ENCODE measurements at places on chromosomes 7 and 10.

- DNase-seq: no peak
Observed at GRCh38 chr10:62978482-62978881, 154.6 kb upstream of the NRBF2 start.

- DNase-seq: no peak
Observed at GRCh38 chr7:157073335-157073734, 62.9 kb upstream of the MNX1 start.

DNA sequence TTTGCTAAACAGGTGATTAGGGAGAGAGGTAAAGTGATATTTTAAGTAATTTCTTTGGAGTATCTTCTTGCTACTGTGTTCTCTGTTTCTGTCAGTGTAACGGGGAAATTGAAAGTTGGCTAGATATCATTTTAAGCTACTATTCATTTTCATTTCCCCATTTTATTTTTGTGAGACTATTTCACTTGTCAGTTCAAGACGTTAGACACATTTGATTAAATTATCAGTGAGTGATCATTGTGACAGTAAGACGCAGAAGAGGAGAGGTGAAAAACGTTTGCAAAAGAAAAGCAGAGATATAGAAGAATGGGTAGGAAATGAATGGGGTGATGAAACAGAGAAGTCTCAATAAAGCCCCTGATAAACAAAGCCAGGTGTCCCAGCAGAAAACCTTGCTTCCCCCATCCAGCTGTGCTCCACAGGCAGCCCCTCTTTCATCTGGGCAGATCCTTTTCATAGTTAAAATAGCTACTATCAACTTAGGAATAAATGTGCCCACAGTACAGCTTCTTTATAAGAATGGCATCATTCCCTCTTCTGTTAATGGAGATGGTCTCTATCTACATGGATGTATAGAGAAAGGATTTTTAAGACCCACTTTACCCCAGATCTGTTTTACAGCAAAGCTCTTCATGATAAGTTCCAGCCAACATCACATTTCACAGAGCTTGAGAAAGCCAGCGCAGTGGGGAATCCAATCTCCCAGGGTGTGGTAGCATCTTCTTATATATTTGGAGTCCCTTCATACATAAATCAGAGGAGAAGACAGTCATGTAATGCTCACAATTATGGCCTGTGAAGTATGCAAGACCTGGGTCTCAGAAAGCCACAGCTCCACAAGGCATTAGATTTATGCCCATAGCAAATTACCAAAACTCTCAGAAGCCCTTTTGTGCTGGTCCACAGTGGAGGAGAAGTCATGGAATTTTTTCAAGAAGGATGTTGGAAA lies 138.1 kb upstream of the ITGB1 start:
- DNase-seq: no peak

DNA sequence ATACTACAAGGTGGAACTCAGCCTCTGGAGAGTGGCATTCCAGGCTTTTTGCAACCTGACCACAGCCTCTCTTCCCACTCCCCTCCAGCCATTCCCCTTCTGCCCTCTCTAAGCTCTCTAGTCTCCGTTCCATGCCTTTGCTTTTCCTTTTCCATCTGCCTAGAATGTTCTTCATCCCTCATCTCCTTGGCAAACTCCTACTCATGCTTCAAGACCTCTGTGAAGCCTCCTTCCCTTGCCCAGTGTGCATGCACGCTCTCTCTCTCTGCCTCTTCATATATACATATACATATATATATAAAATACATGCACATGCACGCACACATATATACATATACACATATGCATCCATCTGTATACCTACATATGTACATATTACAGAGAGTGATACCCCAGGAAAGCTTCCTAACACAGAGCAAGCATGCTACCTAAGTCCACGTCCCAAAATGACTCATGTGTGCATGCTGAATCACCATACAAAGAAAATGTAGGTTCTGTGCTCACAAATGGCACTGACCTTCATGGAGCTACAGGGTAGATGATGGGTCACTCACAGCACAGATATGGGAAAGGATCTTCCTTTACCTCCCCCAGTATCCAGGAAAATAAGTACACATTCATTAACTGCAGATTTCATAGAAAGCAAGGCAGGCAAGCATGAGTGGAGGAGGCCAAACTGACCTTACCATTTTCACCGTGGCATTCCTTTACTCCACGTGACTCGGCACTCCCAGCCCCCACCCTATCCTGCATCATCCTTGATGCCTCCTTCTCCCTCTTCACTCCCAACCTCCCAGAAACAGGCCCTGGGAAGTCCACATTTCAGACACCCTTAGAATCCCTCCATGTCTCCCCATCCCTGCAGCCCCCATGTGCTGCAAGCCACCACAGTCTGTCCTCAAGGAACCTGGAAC lies 238.4 kb upstream of the ZMIZ1 start:
- DNase-seq: no peak

DNA sequence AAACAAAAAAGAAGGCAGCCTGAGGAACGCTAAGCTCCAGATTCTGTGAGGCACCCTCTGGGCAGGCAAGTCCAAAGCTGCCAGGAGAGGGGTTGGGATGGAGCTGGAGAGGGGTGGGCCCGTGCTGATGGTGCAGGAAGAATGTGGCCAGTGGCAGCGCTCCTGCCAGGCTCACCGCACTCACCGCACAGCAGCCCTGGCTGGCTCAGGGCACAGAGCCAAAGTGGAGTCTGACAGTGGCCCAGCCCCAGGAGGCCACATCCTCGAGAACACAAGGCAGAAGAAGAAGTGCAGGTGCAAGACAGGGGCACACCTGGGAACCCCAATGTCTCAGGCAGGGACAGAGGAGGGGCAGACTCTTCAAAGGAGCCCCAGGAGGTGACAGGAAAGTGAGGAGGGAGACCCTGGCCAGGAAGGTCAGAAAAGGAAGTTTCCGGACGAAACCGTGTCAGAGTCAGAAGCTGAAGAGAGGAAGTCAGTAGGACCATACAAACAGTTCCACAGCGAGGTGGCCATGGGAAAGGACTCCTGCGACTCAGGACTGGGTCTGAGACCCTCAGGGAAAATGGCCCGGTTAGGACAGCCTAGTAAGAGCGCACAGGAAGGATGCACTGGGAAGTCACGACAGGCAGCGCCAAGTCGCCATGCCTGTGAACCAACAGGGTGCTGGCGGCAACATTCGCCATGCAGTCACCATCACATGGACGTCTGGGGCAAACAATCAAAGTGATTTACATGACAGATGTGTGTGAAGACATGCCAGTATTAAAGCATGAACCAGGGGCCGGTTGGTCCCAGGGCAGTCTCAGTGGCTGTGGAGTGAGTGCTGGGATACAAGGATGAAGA lies 54.4 kb downstream of the COBL start:
- DNase-seq: no peak

DNA sequence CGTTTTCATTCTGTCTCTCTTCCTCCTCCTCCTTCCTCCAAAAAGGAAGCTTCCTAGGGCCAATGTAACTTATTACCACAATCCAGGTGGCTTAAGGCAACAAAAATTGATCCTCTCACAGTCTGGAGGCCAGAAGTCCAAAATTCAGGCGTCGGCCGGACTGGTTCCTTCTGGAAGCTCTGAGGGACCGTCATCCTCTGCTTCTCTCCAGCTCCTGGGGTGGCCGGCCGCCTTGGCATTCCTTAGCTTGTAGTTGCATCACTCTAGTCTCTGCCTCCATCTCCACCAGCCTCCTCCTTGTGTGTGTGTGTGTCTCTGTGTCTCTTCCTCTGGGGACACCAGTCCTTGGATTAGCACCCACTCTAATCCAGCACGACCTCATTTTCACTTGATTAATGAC lies 89.0 kb upstream of the NPTX2 start:
- DNase-seq: no peak

DNA sequence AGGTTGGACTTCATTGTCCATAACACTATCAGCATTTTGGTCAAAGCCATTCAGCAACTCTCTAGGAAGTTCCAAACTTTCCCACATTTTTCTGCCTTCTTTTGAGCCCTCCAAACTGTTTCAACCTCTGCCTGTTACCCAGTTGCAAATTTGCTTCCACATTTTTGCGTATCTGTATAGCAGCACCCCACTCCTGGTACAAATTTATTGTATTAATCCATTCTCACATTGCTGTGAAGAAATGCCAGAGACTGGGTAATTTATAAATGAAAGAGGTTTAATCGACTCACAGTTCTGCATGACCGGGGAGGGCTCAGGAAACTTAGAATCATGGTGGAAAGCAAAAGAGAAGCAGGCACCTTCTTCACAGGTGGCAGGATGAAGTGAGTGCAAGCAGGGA lies 198.8 kb downstream of the MTERF1 start:
- DNase-seq: no peak

DNA sequence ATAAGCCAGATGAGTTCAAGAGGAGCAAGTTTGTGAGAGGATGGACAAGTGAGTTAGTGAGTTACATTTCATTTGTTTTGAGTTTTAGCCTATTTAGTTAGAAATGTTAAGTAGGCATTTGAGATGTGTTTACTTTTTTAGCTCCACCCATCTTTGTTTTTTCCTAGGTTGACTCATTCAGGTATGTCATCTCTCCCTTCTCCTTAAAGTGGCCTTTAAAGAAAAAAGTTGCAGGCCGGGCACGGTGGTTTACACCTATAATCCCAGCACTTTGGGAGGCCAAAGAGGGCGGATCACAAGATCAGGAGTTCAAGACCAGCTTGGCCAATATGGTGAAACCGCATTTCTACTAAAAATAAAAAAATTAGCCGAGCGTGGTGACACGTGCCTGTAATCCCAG lies 71.2 kb downstream of the BMPR1A start:
- no peak for DNase-seq

DNA sequence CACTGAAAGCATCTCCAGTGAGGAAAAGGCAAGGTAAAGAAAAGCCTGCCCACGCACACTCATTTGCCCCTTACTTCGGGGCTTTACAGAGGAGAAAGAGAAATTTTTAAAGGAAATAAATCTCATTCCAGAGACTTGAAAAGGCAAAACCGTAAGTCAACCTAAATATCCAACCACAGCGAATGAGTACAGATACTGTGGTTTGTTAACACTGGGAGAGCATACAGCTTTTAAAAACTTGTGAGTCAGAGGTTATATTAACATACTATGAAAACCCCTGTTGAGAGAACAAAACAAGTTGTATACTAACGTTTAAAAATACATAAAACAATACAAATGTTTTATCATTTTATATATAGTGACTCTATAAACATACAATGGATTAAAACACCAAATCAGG lies 28.6 kb upstream of the ST7 start:
- no peak for DNase-seq

GRCh38 chr7:37511915-37512314 lies 63.3 kb upstream of the ELMO1 start:
- DNase-seq: no peak

GRCh38 chr7:36203071-36203790 lies 50.2 kb downstream of the EEPD1 start:
- no peak for DNase-seq

GRCh38 chr7:37405128-37405527 lies 43.5 kb downstream of the ELMO1 start:
- DNase-seq: no peak

DNA sequence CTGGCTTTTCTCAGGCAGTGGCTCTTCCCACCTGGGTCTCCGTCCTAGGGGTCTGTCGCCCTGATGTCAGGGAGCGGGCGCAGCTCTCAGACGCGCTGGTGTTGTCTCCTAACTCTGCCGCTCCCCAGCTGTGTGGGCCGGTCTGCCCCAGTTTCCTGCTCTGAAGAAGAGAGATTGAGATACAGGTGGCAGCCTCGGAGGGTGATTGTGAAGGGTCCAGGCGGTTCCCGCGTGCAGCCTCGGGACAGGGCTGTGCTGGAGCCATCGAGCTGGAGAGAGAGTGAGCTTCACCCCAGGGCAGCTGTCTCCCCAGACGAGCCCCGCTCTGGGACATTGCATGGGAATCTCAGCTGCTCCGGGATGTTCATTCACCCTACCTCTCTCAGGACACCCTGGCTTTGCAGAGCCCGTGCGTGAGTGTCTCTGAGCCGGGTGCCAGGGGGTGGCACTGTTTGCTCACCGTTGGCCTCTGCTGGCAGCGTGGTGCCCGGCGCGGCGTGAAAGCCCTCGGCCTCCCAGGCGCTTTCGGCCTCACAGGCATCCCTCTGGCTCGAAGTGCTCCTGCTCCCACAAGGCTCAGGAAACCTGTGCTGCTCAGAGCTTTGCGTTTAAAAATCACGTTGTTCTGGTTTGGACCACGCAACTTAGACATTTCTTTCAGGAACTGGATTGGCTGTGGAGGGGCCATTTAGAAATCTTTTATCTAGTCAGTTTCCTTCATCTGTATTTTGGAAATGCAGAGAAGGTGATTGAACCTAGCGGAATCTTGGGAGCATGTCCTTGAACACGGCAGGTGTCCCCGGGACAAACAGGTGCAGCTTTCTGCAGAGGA lies 33.8 kb upstream of the ZFAND2A start:
- DNase-seq: no peak

GRCh38 chr7:99000904-99001465 lies 122.7 kb downstream of the TRRAP start:
- no peak for DNase-seq

DNA sequence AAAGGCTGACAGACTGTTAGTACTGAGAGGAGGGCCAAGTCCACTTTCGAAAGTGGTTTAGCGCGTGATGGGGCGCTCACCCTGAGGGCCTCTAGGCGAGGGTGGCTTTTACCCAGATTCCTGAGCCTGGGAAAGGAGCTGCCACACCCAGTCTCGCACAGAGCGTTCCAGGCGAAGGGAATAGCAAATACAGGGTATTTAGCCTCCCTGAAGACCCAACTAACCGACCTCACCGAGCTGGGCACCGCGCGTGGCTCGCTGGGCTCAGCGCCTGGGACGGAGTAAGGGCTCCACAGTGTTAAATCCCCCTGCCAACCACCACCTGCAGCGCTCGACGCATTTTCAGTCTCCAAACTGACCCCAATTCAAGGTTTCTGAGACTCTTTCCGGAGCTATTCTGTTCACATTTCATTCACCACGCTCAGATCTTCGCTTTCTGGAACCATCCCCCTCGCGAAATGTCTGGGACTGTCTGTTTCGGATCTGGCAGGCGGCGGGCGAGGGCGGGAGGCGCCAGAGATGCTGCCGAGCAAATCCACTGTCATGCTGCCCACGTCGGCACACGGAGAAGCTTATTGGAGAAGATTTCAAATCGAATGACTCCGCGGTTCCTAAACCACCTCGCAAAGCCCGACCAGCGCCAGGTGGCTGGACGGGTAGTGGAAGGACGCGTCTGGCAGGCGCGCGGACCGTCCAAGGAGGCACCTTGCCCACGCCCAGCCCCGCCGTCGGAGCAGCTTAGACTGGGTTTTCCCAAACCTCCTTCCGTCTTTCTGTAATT lies 1.4 kb upstream of the OSBPL3 start:
- DNase-seq: peak; percentile 71

DNA sequence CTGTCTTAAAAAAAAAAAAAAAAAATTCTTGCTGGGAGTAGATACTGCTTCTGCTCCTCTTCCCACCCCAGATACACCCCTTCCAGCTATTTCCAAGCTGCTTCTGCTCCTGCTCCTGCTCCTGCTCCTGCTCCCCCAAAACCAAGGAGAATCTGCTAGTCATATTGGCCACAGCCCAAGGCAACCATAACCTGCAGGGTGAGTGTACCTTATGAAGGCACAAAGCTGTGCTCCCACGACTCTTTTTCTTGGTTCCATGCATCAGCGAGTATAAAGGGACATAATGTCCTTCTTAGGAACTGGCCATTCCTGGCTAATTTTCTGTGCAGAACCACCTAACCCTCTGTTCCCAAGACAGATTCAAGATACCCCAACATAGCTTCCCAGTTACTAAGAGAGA lies 129.5 kb upstream of the CDK1 start:
- DNase-seq: no peak

GRCh38 chr7:20846791-20847190 lies 60.1 kb upstream of the SP8 start:
- no peak for DNase-seq

Data from left hindlimb (tissue), 1 donor.